ENCODE measurements at places on chromosomes 11 and 22.

GRCh38 chr11:119222308-119222707 is 16.2 kb downstream of the CBL start:
- DNase-seq = no peak

- DNase-seq = peak; percentile 16
Measured at GRCh38 chr11:206526-207207, 532 bp downstream of the BET1L start.

- DNase-seq = no peak
Measured at GRCh38 chr22:44606126-44606525, 95.9 kb upstream of the PRR5 start.

- DNase-seq = no peak
Measured at GRCh38 chr11:28072321-28072720, 35.6 kb downstream of the KIF18A start.

DNA sequence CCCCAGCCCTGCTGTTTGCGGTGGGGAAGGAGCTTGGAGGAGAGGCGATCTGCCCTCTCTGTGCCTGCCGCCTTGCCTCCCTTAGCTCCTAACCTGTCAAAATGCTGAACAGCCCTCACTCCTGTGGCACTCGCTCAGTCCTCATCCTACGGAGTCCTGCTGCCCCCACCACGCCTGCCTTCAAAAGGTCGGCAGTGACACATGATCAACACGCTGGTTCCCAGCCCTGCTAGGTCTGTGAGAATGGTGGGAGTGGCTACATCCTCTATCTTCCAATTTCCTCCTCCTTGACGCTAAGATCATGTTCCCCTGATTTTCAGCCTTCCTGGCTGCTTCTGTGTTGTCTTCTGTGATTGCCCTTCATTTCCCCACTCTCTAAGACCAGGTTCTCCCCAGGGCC is 120.2 kb upstream of the TBCEL start:
- no peak for DNase-seq

GRCh38 chr11:15233371-15234165 is 118.8 kb downstream of the INSC start:
- no peak for DNase-seq

DNA sequence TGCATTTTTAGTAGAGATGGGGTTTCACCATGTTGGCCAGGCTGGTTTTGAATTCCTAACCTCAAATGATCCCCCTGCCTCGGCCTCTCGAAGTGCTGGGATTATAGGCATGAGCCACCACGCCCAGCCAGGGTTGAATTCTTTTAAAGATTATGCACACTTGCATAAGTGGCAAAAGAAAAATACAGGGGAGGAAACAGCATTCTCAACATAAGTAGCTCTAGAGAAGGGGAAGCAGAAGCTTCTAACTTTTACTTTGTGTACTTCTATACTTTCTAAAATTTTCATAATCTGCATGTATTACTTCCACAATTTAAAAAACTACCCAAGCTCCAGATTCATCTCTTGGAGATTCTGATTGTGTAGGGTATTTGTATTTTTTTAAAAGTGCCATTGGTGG is 108.0 kb downstream of the SLC1A2 start:
- no peak for DNase-seq

- DNase-seq = peak; percentile 56
Measured at GRCh38 chr11:35066783-35067423, 72.1 kb upstream of the CD44 start.

- no peak for DNase-seq
Measured at GRCh38 chr11:13942378-13942777, 20.1 kb upstream of the SPON1 start.

- DNase-seq = no peak
Measured at GRCh38 chr22:29883775-29884097, 762 bp downstream of the MTMR3 start.

- no peak for DNase-seq
Measured at GRCh38 chr11:63931876-63932275, 6.9 kb upstream of the NAA40 start.

DNA sequence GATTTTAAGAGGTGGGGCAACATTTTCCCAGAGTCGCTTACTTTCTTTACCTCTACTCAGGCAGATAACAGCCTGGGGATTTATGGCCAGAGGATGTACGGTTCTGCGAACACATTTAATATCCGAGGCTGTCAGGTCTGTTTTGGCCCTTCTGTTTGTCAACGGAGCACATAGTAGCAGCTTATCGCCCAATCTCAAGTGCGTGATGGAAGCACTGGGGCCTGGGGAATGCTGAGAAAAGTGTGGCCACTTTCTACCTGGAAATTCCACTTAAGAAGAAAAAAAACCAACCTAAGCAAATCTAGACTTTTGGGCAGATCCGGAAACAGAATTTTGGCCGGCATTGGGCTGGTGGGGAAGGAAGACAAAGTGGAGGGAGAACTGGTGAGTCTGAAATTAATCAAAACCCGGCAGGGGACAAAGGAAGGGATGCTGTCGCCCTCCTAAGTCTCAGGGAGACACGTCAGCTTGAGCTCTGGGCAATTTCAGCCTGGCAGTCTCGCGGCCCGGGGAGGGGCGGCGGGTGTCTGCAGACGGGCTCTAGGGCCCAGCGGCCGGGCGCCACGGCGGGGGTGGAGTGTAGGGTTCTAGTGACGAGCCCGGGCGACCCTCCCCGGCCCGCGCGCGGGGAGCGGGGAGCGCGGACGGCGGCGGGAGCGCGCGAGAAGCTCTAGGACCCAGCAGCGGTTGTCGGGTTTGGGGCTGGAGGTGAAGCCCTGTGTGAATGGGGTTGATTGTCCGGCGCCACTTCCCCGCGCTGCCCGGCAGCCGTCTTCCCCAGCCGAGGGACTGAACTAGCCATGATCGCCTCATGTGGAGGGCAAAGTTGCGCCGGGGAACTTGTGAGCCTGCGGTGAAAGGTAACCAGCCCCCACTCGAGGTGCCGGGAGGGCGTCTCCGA is at the start of gene AMOTL1:
AMOTL1 (plus strand) TSS at position 656 of the 901 bp plus-strand sequence; CDS start at position 812, 156 bp downstream.
- no peak for DNase-seq

- DNase-seq = peak; percentile 40
Measured at GRCh38 chr22:35023692-35024363, 42.1 kb upstream of the ISX start.

DNA sequence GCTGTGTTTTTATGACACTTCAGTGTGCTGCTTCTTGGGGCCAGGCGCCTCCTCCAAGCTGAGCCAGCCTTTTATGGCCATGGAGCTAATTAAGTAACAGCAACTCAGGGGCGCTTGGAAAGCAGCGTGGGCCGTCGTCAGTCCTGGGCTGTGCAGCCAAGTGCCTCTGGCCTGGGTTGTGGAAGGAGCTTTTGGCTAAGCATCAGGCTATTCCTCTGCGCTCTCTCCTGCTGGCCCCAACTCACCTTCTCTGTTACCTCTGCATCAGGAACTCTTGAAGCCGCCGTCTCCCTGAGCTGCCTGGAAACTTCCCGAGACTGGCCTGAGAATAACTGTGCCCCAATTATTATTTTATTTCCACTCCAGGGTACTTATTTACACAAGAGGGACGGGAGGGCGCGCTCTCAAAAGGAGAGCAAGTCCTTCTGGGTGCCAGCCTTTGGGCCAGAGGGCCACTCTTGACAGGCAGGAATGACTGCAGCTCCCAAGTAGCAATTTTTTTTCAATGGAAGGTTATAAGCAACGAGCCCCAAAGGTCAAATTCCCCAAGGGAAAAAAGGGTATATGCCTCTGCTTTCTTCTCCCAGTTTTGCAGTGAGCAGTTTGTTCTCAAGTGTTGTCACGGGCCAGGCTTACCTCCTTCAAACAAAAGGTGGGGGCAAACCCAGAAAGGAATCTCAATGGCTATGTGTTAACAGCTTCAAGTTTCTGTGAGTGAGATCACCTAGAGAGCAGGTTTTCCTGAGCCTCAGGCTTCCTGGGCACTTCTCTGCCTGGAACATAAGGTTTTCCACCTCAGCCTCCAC is 38.5 kb upstream of the NAV2 start:
- DNase-seq = no peak

DNA sequence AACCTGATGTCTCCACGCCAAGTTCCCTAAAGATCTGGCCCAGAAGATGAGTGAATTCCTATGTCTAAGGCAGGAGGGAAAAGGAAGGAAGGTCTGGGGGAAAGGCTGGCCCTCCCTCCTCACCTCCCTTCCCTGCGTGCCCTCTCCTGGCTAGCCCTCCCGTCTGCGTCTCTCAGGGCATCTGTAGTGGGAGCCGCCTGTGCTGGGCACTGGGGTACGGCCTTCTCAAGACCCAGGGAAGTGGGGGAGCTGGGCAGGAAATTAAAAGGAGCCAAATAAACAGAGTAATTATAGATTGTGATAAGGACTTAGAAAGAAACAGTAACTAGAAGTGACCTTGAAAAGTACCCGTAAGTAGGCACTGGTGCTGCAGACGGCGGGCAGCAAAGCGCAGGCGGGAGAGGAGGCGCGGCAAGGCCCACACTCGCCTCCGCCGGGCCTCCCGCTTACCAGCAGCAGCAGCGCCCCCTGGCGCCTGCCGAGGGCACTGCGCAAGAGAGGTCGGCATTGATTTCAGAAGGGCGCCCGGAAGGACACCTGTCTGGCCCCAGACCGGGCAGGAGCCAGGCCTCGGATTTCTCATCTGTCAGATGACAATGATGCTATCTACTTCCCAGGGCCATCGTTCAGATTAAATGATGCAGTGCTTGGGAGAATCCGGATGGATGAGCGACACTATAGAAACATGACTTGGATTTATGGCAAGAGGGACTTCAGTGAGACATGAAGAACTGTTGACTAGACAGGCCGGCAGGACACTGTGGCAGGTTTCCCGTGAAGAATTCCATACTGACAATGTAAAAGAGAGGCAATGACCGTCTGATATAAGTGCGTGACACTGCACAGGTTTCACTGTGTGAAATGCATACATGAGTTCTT is 7.3 kb downstream of the KCNJ1 start:
- DNase-seq = peak; percentile 81

GRCh38 chr11:63887386-63887999 is 29.5 kb downstream of the RCOR2 start:
- DNase-seq = no peak

GRCh38 chr11:122882189-122882856 is at the start of gene JHY:
Gene JHY, plus strand, starts transcription at chr11:122882759. Its CDS starts 3,091 bp downstream, at chr11:122885850.
- DNase-seq = no peak

DNA sequence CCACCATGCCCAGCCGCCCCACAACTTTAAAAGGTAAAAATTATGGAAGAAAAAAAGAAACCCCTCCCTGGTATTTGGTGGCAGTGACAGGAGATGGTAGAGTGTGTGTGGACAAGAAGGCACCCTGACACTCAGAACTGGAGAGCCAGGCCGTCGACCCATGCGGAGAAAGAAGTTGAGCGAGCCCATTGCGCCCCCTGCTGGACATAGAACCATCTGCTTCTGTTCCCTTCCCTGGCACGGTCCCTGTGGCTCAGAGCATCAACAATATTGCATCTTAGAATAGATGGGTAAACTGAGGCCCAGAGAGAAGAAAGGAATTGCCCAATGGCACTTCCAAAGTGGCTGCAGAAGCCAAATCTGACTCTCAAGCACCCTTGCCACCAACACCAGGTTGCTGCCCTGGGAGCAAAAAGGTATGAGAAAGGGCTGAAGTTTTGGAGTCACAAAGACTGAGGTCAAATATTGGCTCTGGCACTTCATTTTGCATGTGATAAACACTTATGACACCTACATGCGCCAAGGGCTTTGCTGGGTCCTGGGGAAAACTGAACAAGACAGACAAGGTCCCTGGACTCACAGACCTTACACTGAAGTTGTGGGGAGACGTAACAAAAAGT is 8.6 kb downstream of the MRPL11 start:
- DNase-seq = peak; percentile 76

GRCh38 chr11:45476126-45476525 is 189.3 kb downstream of the CHST1 start:
- DNase-seq = no peak

DNA sequence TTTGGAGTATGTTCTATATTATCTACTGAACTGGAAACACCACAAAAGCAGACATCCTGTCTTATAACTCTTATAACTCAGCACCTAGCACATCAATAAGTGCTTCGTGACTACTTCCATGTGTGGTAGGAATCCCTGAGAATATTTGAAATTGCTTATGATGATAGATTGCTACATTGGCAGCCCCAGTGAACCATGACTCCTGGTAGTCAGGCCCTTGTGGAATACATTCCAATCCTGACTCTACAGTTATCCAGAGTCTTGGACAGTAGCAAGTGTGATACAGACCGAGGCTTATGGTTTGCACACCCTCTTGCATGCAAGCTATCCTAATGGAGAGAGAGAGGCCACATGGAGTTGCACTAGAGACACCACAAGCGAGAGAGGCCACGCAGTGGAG is 59.5 kb upstream of the PHF21A start:
- DNase-seq = no peak

DNA sequence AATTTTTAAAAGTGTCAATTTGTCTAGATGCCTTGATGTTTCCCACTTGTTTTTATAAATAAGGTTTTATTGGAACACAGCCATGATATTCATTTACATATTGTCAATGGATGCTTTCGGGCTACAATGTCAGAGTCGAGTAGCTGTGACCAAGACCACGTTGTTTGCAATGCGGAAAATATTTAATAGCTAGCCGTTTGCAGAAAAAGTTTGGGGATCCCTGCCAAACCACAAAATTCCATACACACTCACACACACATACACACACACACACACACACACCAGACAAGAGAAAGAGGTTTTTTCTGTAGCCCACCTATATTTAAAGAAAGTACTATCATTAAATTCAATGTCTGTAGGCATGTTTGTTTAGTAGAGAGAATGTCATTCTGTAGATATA is 58.3 kb downstream of the TYR start:
- no peak for DNase-seq

DNA sequence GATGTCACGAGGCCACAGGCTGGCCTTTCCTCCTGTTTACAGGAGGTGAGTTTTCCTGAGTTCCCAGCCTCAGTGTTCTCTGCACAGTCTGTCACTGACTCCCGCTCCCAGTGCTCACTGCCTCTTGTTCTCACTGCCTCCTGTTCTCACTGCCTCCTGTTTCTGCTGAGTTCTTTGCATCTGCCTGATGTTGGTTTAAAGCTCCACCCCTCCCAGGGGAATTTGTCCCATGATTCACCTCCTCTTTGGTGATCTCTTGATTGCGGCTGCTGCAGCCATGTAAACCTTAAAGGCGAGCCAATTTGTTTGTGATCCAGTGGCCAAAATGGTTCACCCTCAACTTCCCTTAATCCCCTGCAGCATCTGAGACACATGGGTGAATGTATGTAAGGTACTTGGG is 6.0 kb upstream of the TUBA8 start:
- DNase-seq = no peak

- DNase-seq = no peak
Measured at GRCh38 chr11:8704136-8704535, 21.5 kb downstream of the RPL27A start.

DNA sequence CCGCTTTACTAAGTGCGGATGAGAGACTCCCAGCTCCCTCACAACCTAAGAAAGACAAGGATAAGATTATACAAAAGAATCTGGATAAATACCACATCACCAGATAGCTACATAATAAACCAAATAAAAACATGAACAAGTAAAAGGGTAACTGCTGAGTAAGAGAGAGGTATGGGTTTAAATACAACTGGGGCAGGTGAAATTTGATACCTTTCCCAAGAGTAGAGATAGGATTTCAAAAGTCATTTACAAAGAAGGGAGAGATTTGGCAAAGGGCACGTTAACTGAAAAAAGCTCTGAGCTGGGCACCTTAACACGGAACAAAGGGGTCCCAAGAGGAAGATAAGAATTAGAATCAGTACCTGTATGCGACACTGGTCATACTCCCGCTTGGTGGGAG is 1.7 kb downstream of the UBXN1 start:
- DNase-seq = no peak

Measured in activated naive CD4-positive, alpha-beta T cell treated with Interleukin-2 at 50 U/mL for 16 hours (primary cell).